ENCODE measurements at places on chromosomes 3 and 15.

DNA sequence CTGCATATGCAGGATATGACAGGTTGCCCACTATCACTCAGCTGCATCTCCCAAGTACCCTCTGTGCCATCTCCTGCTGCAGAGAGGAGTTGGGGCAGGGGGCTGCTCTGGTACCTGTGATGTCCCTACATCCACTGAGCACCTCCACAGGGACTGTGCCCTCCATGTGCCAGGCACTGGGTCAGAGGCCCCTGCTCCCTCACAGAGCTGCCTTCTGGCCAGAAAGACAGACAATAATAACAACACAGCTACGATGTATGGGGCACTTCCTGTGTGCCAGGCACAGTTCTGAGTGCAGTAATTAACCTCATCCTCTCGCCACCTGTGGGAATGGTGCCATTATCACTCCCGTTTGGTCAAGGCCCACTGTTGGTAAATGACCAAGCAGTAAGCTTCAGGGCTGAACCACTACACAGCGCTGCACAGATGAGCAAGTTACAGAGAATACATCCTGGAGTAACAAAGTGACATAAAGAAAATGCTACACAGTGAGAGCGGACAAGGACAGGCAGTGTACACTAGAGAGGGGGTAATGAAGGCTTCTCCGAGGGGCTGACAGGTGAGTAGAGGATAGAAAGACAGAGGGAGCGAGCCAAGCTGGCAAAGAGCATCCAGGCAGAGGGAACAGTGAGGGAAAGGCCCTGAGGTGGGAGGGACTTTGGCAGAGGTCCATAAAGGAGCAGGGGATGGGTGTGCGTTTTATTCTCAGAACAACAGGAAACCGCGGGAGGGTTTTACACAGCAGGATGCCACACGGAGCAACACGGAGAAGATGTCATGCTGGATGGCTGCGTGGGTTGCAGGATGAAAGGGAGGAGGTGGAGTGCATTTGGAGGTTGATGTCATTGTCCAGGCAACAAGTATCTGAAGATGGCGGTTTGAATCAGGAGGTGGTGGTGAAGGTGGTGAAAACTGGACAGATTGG is 13.6 kb downstream of the WNT7A start:
- DNase-seq = no peak

- no peak for DNase-seq
Measured at GRCh38 chr15:73865379-73865778, 8.0 kb upstream of the TBC1D21 start.

DNA sequence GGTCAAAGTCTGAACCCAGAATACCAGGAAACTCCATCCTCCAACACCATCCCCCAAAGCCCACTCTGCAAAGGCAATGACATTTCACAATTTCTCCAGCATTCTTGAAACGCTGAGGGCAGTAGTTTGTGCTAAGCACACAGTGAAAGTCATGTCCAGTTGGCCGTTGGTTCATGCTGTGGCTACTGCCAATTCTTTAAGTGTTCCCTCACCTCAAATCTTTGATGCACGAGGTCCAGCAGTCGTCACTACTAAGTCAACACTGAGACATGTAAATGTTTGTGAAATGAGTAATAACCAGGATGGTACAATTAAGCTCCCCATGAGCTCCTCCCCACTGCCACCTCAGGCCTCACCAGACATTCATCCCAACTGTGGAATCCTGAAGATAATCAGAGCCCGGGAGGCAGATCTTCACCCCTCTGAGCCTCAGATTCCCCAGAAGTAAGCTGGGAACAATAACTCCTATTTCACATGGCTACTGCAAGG is 7.0 kb downstream of the SUCLG2 start:
- DNase-seq = no peak

GRCh38 chr3:162200836-162201235 is 704.2 kb downstream of the OTOL1 start:
- no peak for DNase-seq

DNA sequence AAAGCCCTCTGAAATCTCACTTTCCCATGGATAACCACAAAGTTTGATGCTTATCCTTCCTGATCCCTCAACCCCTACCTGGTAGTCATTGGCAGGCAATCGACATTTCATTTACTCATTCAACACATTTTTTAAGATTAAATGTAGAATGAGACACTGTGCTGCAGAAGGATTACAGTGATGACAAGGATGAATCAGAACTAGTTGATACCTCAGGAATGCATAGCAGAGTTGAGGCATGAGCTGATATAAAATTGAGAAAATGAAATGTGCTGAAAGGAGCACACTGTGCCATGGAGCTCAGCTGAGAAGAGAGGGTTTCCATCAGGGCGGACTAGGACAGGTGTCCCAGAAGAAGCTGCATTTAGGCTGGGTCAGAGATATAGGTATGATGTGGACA is 48.9 kb upstream of the ACTL6A start:
- no peak for DNase-seq

GRCh38 chr3:11198495-11198894 is 44.2 kb downstream of the HRH1 start:
- no peak for DNase-seq

GRCh38 chr3:13548696-13549622 is at the start of gene FBLN2:
FBLN2 (plus strand) TSS chr3:13549125; CDS start chr3:13570356, 21,231 bp downstream.
- no peak for DNase-seq

GRCh38 chr3:187922704-187923416 is 177.6 kb upstream of the BCL6 start:
- DNase-seq = no peak

DNA sequence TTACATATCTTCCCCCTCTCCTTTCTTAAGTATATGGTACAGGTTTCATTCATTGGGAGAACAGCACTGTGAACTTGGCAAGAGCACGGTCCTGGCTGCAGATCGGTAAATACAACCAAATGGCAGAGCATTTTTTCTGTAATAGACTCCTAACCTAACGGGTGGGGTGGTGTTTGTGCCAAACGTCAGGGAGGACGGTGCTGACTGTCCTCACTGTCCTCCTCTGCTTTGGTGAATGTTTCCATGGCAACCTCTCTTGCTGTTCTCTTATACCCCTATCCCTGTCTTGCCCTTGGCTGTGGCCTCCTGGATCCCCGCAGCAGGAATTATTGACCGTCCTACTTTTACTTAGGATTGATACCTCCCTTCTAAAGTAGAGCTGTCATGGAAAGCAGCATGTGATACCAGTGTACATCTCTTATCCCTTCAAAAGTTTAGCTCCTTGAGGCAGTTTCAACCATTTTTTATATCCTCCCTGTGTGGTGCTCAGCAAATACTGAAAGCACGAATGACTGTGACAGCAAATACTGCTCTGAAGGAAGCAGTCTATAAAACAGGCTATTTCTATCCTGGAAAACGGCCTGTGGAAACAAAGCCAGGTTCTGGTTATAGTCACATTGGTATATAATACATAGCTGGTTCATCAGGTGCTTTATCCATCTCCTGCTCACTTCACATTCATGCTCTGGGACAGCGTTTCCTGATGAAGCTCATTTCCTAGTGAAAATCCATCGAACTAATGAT is 275.4 kb upstream of the C2CD4B start:
- no peak for DNase-seq

- no peak for DNase-seq
Measured at GRCh38 chr3:46091046-46091445, 63.8 kb upstream of the XCR1 start.

DNA sequence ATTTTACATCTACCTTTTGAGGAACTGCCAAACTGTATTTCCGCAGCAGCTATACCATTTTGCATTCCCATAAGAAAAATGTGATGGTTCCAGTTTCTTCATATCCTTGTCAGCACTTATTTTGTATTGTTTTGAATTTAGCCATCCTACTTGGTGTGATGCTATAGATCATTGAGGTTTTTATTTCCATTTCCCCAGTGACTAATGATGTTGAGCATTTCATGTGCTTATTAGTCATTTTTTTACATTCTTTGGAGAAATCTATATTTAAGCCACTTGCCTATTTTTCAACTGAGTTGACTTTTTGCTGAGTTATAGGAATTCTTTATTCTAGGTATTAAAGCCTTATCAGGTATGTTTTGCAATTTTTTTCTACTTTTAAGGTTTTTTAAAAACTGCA is 347.6 kb upstream of the RARB start:
- DNase-seq = no peak

- no peak for DNase-seq
Measured at GRCh38 chr15:99187936-99188335, 61.4 kb downstream of the TTC23 start.

DNA sequence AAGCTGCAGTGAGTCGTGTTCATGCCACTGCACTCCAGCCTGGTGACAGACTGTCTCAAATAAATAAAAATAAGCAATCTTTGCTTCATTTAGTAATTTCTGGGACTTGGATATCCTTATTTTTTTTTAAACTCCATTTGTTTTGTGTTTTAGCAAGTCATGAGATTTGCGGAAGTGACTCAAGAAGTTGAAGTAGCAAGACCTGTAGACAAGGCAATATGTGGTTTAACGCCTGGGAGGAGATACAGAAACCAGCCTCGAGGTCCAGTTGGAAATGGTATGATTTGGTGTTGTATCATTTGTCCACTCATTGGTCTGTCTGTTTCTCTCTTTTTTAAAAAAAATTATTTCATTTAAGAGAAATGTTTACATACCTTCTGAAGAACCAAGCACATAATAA is 16.6 kb upstream of the RPLP1 start:
- no peak for DNase-seq

DNA sequence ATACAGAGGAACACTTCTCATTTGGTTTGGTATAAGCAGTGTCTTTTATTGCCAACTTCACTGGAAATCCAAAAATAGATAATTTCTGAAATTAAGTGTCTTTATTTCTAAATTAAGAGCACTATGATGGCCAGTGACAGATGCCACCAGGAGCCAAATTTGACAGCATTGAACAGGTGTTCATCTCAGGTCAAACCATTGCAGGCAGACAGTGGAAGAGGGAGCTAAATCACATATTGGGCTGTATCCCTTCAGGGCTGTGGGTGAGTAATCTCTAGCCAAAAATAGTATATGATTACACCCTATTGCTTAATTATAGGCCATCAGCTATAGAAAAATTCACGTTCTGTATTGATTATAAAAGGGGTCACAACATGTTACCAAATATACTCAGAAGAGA is 457.7 kb downstream of the NAALADL2 start:
- DNase-seq = no peak

DNA sequence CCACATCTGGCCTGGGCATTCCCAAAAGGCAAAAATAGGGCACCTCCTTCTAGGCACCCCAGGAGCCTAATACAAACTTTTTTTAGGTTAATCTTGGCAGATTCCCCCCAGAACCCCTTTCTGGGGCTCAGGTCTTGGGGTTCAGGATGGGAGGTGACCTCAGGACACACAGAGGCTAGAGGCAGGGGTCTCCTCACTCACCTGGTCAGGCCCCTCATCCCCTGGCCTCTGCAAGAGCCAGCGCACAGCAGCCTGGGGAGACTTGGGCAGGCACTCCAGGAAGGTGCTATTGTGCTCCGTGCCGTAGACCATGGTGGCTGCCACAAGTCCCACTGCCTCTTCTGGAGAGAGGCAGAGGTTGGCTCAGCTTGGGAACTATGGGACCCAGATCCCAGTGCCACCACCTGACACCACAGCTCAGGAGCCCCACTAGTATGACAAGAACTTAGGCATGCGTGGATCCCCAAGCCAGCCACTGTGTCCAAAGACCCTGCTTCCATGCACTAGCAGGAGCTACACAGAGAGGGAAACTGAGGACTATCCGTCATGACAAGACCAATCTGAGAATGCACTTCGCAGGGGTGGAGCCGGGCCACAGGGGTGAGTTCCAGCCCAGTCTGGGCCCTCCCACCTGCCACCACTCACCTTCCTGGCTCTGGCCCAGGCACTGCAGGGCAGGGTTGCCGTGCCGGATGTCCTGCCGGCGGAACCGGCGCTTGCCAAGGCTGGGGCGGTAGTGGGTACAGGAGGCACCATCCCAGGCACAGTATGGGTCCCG is 7.4 kb downstream of the SEMA3G start:
- DNase-seq = no peak

DNA sequence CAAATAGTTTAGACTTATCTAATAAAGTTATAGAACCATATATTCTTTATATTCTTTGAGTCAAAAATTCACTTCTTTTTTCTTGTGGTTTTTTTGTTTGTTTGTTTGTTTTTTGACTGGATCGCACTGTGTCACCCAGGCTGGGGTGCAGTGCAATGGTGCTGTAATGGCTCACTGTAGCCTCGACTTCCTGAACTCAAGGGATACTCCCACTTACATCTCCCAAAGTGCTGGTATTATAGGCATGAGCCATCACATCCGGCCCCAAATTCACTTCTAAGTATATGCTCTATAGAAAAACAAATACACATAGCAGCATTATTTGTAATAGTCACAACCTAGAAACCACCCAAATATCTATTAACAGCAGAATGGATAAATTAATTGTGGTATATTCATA is 13.7 kb upstream of the SLTM start:
- DNase-seq = no peak

DNA sequence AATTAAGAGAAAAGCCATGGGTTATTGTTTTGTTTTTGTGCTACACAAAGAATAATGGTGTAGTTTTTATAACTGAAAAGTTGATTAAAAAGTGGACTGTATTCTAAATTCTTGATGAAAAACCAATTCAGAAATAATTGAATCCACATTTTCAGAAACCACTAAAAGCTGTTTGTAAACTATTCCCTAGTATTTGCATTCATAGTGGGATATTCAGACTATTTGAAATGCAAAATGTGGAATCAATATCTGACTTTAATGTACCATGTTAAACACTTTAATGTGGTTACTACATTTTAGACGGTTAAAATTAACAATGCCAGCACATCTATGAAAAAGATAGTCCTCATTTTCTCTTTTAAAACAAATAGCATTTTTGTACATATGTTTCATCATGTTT is 104.6 kb downstream of the ZIC4 start:
- DNase-seq = no peak

DNA sequence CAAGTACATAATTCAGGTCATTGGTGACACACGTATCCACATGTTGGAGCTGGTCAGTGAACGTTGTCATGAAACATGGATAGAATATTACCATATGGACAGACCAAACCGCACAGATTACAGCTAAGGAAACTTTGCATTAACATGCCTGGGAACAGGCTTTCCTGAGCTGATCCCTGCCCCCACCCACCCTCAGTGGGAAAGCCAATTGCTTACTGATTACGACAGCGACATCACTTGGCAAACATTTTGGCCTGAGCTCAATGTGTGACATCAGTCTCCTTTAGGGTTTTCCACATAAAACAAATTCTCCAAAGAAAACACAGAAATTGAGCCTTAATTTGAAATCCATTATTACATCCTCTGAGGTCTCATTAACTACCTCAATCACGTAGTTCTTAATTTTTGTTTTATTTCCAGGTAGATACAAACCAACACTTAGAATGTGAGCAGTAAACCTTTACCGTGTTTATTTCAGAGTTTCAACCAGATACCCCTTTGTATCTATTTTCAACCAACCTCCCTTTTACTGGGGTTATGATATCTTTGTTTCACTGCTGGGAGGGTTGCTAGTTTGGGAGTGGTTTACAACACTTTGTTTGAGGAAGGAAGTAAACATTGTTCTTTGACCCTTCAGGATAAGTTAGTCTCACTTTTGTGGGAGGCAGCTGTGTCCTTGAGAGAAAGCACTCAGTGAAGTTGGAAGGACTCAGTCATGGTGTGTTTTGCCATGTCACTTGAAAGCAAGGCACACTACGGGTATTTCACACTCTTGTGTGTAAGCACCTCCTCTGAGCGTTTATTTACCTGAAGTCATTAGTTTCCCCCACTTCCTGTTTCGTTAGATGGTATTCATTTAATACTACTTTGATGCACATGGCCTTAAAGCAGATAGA is 103.1 kb downstream of the CMSS1 start:
- DNase-seq = no peak
